ENCODE measurements at places on chromosomes 3 and 15.

- DNase-seq, result no peak
These were observed 22.9 kb downstream of the FYCO1 start for GRCh38 chr3:45972534-45973402.

- DNase-seq, result no peak
These were observed 435 bp downstream of the SLC35G2 start for GRCh38 chr3:136819392-136819730.

DNA sequence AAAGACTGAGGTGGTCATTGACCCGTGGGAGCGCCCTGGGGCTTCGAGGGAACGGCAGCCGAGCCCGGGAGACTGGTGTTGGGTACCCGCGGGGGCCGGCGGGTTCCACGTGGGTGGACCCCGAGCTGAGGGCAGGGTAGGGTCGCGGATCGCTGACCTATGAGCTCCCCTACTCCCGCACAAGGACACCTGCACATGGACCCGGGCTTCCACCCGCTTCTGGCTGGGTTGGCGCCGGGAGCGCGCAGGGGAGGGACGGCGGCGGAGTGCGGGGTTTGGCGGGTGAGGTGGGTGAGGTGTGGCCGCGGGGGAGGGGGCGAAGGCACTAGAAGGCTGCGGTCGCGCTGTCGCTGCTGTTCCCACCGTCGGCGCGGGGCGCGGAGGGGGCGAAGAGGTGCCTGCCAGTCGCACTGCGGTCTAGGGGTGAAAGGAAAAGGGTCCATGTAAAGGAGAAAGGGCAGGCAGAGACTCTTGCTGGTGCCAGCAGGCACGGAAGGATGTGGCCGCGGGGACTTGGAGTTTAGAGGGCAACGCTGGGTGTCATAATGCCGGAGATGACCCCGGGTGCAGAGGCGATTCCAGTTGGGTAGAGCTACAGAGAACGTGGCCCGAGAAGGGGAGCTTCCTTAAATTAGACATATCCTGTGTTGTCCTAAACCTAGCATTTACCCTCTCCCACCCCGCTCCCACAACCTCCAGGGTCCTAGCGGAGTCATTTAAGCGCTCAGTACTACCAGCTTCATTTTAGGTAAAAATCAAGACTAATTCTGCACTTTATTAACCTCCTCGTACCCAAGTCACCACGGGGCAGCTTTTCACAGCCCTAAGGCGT, 245.9 kb upstream of the TOPAZ1 start:
- no peak for DNase-seq

DNA sequence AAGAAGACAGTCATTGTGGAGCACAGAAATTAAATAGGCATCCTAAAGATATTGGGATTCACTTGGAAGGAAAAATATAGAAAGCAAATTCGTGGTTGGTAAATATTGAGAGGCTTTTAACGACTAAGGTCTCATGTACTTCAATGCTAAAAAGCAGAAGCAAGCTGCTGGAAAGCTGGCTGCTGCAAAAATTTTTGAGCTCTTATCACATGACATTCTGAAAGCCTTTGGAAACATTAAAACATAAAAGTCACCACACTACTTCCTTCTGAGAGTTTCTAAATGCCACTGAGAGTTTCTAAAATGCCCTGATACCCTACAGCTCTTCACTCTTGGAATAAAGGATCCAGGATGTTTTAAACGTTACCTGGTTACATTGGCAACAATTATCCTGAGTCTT, 39.0 kb upstream of the CBLB start:
- no peak for DNase-seq

GRCh38 chr15:69513986-69514385, 61.4 kb downstream of the RPLP1 start:
- no peak for DNase-seq

DNA sequence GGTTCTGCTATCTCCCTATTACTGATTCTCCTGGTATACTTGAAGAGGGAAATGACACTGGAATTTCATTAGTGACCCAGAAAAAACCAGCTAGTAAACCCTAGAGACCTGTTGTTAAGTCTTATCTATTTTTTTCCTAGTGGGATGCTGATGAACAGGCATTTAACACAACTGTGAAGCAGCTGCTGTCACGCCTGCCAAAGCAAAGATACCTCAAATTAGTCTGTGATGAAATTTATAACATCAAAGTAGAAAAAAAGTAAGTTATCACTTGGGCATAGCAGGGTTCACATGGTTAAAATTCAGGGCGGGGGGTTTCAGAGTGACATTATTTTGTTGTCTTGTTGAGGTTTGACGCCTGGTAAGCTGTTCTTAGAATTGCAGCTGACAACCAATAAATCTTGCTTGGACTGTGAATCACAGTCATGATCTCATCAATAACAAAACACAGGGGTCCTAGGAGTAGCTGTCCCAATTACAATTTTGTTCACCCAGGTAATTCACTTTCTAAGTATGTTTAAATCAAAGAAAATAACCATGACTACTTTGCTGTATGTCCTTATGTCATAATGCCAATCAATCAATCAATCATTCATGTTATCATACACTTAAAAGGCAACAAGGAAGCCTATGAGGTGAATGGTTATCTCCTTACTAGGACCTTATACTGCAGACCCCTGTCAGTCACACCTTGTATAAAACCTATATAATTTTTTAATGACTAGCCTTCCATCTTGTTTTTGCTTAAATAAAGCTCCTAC, 4.6 kb downstream of the SRP14 start:
- no peak for DNase-seq

GRCh38 chr3:42730294-42730693, 27.7 kb upstream of the HHATL start:
- no peak for DNase-seq

- DNase-seq, result no peak
These were observed 107.8 kb downstream of the MBNL1 start for GRCh38 chr3:152376351-152377183.

GRCh38 chr3:160822936-160823335, 66.9 kb downstream of the PPM1L start:
- no peak for DNase-seq

DNA sequence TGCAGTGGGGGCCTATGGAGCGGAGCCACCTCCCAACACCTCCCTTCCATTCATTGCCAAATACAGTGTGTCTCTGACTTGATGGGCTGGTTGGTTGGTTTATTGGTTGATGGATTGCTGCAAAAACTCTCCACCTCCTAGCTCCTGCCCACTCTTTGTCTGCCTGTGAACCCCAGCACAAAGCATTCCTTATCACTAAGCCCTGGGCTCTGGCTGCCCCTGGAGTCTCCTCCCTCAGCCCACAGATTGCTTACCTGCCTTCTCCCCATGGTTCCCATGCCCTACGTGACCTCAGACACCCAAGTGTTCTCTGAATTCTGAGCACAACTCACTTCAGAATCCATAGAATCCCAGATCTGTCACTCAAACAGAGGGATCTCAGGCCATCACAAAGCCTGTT, 139.1 kb upstream of the TPM1 start:
- DNase-seq, result no peak

DNA sequence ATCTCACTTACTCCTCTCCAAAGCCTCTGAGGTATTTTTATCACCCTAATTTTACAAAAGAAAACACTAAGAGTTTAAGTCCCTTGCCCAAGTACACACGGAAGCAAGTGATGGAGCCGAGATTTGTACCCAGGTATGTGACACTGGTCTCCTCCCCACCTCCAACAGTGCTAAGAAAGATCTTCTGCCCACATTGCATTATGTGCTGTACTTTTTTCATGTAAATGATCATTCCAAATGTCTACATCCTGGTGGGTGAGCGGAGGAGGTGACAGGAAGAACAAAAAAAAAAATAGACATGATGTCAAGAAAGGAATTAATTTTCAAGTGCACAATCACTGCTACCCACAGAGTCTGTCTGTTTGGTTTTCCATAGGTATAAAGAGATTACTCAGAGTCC, 694.1 kb downstream of the FHIT start:
- no peak for DNase-seq

- no peak for DNase-seq
These were observed 66.9 kb downstream of the PRICKLE2 start for GRCh38 chr3:64158334-64158733.

DNA sequence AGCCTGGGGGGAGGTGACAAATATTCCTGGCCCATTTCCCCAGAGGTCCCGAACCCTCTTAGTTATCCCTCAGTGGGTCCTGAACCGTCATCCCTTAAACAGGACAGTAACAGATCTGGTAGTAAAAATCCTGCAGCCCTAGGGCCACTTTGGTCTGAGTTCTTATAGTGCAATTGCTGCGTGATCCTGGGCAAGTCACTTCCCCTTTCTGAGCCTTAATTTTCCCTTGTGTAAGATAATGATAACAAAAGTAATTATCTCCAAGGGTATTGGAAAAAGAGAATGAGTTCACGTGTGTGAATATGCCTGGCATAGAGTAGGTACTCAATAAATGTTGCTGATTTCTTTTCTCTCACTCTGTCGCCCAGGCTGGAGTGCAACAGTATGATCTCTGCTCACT, 2.9 kb upstream of the JAGN1 start:
- no peak for DNase-seq

Measured in activated CD4-positive, CD25-positive, alpha-beta regulatory T cell treated with anti-CD3 and anti-CD28 coated beads, Interleukin-2, amount 50 U/mL, for 72 hours (primary cell).